Effector memory CD8-positive, alpha-beta T cell (primary cell): ENCODE measurements at places on chromosomes 12 and 14.

DNA sequence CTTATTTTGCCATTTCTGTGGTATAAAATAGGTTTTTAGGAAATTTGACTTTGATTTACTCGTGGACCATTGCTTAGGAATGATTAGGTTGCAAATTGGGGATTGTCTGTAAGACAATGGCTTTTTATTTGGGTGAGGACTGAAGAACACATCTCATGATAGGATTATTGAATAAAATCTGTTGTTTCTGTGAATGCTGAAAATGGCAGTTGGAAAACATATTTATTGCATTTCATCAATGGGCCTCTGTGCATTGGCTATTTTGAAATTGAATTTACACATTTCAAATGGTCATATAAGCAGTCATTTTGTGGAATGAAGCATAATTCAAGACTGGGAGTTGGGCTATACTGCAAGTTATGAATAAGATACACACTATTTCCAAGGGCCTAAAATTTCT is 46.0 kb downstream of the FGD4 start:
- H3K4me3 ChIP-seq = no peak overlapping the region
- no peak overlapping the region for H3K27ac ChIP-seq
- no peaks in the 10 kb centered on the region for H3K4me1 ChIP-seq
- H3K27me3 ChIP-seq = peaks cover 13% of the 10 kb centered on the region
- DNase-seq = no peak

DNA sequence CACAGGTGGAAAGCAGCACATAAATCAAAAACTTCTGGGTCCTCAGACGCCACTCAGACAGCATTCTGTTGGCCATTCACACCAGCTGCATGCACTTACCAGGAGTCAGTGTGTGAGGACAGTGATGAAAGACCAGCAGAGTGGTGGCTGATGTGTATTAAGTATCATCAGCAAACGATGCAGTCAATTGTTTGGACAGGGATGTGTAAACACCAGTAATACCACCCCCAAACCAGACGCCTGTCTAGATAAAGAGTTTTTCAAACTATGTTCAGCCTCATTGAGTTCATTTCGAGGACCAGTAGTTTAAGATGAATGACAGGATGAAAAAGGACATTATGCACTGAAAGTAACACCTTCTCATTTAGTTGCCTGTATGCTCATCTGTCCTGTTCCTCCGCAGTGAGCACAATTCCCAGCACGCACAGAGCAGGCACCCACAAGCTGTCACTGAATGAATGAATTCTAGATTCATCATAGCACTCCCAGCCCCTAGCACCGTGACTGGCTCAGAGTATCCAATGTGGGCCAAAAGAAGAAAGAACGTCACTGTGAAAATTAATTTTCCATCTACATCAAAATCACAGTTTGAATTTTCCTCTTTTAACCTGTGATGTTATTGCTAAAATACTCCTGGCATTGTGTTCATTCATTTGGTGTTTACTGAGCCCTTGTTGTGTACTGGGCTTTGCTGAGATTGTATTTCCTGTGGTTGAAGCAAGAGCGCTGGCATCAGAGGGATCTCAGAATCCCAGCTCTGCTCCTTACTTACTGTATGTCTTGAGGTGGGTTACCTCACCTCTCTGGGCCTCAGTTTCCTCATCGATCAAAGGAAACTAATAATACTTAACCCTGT is 124.8 kb upstream of the NOS1 start:
- no peak for DNase-seq
- H3K4me3 ChIP-seq = no peak overlapping the region
- no peak overlapping the region for H3K27ac ChIP-seq
- H3K36me3 ChIP-seq = no peaks in the 10 kb centered on the region
- H3K4me1 ChIP-seq = no peaks in the 10 kb centered on the region

GRCh38 chr12:68446901-68447796 is 115.0 kb upstream of the MDM1 start:
- peaks cover 84% of the 10 kb centered on the region for H3K4me1 ChIP-seq
- peaks cover 4% of the 10 kb centered on the region for H3K36me3 ChIP-seq
- no peaks in the 10 kb centered on the region for H3K27me3 ChIP-seq
- no peak for DNase-seq

- peaks cover 35% of the 10 kb centered on the region for H3K36me3 ChIP-seq
- peak overlapping the region; percentile 94 for H3K27ac ChIP-seq
- DNase-seq = no peak
- H3K4me3 ChIP-seq = peak overlapping the region; percentile 95
Observed at GRCh38 chr14:103563844-103564505, 1.2 kb downstream of the COA8 start.

DNA sequence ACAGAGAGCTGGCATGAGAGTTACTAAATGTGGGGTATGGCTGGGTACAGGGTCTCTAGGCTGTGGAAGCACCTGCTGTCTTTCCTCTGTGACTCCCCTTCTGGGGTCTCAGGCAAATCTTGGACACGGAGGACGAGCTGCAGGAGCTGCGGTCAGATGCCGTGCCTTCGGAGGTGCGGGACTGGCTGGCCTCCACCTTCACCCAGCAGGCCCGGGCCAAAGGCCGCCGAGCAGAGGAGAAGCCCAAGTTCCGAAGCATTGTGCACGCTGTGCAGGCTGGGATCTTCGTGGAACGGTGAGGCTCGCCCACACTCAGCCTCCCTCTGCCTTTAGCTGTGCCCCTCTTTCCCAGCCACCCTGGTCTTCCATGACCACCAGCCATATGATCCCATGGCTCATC is 19.4 kb downstream of the PPP1R1A start:
- no peaks in the 10 kb centered on the region for H3K4me1 ChIP-seq
- peaks cover 8% of the 10 kb centered on the region for H3K36me3 ChIP-seq
- no peak for DNase-seq
- no peak overlapping the region for H3K4me3 ChIP-seq

DNA sequence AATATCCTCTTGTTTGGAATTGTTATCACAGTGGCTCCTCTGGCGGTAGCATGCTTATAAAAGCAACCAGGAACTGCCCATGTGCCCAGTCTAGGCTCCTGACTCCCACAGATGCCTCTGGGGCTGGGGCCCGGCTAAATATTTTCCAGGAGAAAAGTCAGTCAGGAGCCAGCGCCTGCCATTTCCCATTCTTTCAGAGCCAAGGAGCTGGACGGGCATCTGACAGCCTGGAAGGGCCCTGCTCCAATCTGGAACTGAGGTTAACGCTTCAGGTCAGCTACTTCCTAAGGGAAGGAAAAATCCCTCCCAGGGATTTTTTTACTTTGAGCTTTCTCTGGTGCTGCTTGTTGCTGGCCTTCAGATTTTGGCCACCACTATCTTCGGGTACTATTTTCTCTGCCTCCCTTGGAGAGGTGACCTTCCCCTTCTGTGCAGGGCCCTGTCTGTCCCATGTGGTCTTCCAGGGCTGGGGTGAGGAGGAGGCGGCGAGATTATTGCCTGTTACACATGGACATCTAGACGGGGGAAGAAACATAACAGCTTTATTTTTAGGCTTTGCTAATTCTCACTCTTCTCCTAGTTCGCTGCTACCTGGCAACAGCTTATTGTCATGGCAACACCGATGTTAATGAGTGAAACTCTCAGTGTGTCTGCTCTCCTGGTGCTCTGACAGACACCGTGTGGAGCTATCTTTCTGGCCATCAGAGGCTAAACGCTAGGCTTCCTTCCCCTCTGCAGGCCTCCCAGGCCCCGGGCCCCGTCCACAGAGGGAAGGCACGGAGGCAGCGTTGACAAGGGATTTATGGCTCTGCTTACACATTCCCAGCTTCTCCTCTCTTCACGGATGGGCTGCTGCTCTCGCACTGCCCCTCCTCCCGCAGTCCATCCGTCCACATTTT is 160.4 kb downstream of the CACNA1C start:
- H3K27me3 ChIP-seq = peaks cover 28% of the 10 kb centered on the region
- H3K4me1 ChIP-seq = no peaks in the 10 kb centered on the region
- H3K4me3 ChIP-seq = no peak overlapping the region
- H3K36me3 ChIP-seq = no peaks in the 10 kb centered on the region
- DNase-seq = no peak

- no peak for DNase-seq
- no peaks in the 10 kb centered on the region for H3K4me1 ChIP-seq
- H3K27ac ChIP-seq = no peak overlapping the region
- H3K36me3 ChIP-seq = no peaks in the 10 kb centered on the region
- H3K4me3 ChIP-seq = no peak overlapping the region
Observed at GRCh38 chr12:131836714-131837397, 8.7 kb downstream of the MMP17 start.
